D721Med (cell line): ENCODE measurements at places on chromosomes 5 and 9.

DNA sequence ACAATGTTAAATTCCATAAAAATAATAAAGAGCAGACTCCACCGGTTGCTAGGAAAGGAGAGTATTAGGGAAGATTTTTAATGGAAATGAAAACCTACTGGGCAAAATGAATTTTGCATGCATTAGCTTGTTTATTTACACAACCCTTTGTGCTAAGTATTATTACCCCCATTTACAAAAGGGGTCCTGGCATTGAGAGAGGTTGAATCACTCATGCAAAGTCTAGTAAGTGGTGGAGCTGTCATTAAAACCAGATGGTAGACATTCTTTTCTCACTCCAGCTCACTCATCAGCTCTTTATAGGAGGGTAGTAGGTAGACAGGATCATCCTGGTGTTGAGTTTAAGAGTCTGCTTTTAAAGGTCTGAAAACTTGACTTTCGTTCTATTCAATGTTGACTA lies 395.1 kb downstream of the PLK2 start:
- no peak for DNase-seq

DNA sequence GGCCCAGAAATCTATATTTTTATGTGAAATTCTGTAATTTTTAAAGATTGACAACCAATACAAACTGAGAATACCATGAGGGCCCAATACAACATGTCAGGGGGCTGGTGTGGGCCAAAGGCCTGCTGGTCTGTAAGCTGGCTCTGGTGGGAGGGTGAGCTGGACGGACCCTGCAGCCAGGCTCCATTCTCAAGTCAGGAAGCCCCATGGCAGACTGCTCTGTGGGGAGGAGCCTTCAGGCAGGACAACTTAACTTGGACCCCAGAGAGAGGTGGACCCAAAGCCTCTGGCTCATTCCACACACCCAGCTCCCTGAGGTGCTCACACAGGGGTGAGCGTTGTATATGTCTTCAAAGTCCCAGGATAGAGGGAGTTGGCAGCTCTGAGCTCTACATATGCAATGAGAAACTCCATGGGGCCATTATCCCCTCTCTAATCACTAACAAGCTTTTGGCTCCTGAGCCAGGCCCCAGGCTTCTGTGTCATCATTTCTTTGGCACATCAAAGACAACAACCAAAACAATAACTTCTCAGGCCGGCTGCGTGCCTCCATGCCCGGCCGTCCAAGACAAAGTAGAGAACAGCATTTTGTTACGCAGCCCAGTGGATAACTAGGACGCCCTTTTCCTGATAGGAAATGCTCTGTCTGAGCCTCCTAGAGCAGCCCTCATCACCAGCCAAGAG lies 6.4 kb downstream of the SEPTIN8 start:
- DNase-seq, result no peak

GRCh38 chr5:66009277-66009676 lies 82.9 kb downstream of the ERBIN start:
- DNase-seq, result no peak

DNA sequence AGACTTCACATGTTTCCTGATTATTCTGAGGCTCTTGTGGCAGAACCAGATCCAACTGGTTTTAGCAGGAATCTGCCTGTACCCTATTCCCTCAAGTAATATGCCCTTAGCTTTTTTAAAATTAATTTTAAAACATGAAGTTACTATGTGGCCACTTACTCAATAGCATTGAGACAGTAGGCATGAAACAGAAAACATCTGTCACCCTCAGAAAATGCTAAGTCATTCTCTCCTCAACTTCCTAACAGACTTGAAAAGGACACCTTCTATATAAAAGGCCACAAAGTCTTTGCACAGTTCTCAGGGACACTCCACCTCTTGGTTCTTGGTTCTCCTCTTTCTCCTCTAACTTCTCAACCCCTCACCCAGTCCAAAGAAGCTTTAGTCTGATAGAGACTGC lies 277.8 kb downstream of the RAB3C start:
- DNase-seq, result no peak

- DNase-seq, result no peak
Observed at GRCh38 chr5:122844136-122844909, 1.1 kb upstream of the SNX24 start.

- no peak for DNase-seq
Observed at GRCh38 chr9:90943341-90943740, 141.7 kb downstream of the SYK start.

DNA sequence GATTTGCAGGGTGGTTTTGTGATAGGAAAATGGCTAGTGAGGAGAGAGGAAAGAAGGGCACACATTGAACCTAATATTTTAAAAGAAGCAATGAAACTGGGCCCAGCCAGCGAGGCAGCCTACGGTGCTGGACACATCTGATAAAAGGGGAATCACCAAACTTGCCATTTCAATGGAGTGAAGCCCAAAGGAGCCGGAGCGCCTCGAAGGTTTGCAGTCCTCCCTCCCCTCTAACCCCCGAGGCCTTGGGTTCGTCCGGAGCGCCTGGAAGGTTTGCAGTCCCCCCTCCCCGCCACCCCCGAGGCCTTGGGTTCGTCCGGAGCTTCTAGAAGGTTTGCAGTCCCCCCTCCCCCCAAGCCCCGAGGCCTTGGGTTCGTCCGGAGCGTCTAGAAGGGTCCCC lies 132.6 kb downstream of the TENT4A start:
- DNase-seq, result no peak

- DNase-seq, result no peak
Observed at GRCh38 chr9:81227507-81228245, 461.7 kb downstream of the TLE1 start.

DNA sequence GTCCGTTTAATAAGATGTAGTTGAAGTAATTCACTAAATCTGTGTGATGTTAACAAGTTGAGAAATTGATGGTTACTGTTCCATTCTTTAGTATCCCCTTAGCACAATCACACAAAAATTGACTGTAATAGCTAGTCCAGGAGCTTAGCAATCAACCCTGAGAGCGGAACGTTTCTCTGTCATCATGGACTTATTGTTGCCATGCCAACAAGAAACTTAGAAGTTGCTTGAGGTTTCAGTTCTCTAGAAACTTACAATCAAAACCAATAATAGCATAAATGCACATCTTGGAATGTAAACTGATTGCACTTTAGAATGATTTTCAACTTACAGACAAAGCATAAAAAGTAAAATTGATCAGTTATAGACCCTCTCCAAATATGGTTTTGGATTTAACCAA lies 125.4 kb upstream of the ANKH start:
- no peak for DNase-seq

- DNase-seq, result no peak
Observed at GRCh38 chr9:94017939-94018531, 62.9 kb upstream of the BARX1 start.

- DNase-seq, result no peak
Observed at GRCh38 chr5:76771705-76772405, 47.0 kb upstream of the F2RL1 start.

- no peak for DNase-seq
Observed at GRCh38 chr9:88932766-88933165, 58.5 kb upstream of the S1PR3 start.

DNA sequence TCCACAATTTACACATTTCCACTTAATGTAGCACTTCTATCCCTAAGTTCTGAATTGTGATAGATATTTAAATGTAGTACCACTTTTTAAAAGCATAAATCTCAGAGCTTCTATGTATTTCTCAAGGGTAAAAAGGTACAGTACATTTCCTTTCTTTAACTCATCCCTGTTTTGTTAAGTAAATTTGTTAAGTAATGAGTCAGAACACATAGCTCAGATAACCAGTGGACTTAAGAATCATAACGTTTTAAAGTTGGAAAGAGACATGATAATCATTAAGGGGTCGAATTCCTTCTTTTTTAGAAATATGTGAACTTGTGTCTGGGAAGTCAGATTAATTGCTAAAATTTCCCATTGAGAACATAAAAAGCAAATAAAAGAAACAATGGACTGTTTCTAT lies 810.2 kb upstream of the NUDT12 start:
- DNase-seq, result no peak

GRCh38 chr5:133368916-133369783 lies 243.2 kb downstream of the FSTL4 start:
- DNase-seq, result no peak

- DNase-seq, result no peak
Observed at GRCh38 chr5:157266286-157267007, 524 bp downstream of the CYFIP2 start.

- no peak for DNase-seq
Observed at GRCh38 chr9:8020186-8020585, 220.6 kb upstream of the DMAC1 start.

DNA sequence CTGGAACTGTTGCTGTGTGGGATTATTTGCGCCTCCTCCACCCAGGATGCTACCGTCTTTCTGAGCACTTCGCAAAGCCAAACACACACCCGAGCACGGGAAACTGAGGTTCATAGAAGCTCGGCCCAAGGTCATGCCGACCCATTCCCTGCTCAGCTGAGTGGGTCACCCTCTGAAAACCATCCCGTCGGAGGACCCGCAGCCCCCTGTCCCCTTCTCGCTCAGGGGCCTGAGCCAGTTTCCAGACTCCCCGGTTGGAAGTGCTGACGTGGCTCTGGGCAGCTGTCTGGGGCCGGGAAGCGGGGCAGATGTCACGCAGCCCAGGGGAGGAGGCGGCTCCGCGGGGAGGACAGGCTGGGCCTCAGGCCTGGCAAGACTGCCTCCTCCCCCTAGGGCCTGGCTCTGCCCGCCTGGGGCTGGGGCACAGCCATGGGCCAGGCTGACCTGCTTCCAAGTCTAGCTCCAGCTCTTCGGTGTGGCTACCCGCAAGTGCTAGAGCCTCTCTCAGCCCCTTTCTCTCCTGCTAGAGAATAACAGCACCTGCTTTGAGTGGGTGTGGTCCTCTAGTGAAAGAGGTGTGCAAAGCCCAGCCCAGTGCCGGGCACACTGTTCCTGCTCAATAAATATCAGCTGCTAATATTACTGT lies 9.9 kb upstream of the CXXC5 start:
- DNase-seq, result peak; percentile 67

DNA sequence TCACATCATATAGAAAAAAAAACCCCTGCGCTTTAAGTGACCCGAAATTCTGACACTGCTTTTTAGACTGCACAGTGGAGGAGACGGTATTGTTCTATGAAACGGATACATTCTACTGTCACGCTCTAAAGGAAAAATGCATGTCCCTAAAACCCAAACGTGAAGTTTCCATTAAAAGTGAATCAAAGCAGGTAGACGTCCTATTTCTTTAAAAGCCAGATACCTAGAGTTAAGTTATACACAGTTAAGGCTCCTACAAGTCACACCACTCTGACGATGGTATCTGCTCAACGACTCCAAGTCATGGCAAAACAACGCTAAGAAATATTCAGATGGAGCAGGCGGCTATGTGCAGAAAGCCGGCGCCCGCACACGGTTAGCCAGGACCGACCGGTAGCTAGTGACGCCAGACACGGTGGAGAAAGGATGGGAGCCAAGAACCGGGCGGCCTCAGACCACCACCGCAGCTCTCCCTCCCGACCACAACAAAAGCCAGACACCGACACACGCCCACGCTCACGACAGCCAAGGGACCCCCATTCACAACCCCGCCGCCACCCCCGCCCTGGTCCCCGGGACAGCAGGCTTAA lies 734 bp downstream of the SKP1 start:
- DNase-seq, result no peak

DNA sequence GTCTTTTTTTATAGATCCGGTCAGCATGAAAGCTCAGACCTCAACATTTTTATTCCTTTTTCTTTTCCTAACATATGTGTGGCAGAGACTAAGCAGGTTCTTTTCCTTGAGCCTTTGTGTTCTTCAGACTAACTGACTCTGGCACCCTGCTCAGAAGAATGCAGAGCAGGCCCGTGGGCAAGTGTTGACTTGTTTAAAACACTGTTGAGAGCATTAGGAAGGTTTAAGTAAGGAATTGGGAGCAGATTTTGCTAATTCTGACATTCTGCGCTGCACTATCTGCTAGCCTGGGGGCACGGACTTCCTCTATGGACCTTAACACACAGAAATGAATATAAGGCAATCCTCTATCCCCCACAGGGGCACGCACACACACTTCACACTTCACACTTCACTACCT lies 182.5 kb upstream of the PIK3R1 start:
- no peak for DNase-seq

DNA sequence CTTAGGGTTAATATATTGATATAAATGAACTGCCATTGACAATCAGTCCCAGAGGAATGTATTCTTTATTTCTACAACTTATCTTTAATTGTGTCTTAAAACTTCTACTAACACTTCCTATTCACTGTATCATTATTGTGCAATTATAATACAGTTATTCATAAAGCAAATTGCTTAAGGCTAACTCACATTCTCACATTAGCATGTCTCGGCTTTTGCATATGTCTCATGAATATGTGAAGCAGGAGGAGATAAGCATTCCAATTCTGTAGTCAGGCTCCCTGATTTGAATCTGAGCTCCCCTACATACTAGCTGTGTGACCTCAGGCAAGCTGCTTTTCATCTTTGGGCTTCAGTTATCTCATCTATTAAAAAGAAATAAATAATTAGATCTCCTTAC lies 45.4 kb downstream of the PLGRKT start:
- no peak for DNase-seq

DNA sequence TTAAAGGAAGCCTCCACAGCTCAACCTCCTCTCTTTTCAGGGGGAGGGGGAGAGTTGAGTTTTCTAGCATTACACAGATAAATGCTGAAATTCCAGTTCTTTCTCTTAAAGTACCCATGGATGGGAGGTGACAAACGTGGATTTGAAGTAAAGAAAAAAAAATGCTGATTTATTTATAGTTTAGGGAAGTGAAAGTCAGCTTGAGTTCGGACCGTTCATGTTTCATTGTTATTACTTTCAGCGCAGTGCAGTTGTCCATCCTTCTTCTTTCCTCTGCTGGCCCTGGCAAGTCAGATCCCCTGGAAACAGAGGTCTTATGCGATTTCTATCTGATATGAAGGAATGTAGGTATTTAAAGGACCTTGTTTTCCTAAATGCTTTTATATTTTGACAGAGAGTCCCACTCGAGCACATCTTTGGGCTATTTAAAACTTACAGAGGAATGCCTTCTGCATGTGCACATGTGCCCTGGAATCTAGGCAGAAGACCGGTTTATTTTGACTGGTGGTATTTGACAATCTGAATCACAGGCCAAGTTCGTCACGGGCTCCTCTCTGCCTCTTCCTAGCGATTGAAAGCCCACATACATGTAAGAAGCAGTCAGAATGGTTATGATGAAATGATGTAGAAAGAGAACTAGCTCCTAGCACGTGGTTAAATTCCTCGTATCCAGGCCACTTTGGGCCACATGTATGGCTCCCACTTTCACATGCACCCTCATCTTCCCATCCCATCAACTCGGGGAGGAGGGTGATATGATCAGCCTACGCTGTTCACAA lies 385.2 kb upstream of the KLF4 start:
- no peak for DNase-seq
